Right ventricle myocardium superior (tissue), 1 donor: ENCODE measurements at places on chromosomes 3 and 15. TPM values are rescaled to one million over a fixed set of nuclear protein-coding genes. Genes with fewer than 3 reads are reported as not detected.

NRG4 gene
- not detected for total RNA-seq

RAB6B gene
- 48.5 TPM for total RNA-seq

SOX14 gene
- not detected for total RNA-seq

GOLGA6B gene
- total RNA-seq: not detected

GRM7 gene
- total RNA-seq: not detected

SAMMSON gene
- not detected for total RNA-seq

PATL2 gene
- 3.2 TPM for total RNA-seq
